Kidney (tissue), 22 donors: ENCODE measurements at places on chromosomes 6 and 20. TPM values are rescaled to one million over a fixed set of nuclear protein-coding genes. Genes with fewer than 3 reads are reported as not detected.

DNA sequence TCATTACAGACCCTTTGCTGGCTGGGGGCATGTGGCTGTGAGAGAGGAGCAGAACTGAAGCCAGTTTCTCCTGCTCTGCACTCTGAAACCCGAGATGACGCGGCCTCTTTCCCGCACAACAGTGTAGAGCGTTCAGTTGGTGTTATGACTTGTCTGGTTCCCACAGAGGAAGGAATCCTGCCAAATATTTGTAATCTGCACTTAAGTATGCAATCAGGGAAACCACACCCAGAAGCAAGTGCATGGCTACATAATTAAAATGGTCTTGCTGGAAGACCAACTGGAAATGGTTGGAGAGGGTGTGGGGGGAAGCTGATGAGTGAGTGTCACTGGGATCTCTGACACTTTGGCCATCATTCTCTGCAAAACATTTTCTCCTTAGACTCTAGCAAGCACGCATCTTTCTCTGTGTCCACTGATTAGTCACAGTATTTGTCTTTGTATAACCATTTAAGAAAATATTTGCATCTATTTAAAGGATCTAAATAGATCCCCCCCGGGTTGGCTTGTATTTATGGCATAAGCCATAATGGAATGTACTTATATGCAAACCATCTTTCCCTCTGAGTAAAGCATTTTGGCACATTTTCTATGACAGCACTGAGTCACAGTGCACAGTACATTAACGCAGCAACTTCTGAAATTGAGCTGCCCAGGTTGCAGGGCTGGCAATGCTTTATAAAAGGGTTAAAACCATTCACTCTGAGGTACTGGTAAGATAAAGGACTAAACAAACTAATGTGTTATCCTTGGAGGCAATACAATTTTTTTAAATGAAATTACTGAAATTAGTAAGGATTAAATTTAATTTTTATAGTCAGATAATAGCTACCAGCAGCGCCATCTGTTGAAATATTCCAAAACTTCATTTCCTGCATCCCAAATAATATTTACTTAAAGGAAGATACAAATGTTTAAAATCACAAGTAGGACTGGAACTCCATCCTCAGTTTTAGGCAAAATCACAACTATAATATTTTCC is 76.7 kb downstream of the FOXC1 start:
- peak; percentile 45 for DNase-seq

DNA sequence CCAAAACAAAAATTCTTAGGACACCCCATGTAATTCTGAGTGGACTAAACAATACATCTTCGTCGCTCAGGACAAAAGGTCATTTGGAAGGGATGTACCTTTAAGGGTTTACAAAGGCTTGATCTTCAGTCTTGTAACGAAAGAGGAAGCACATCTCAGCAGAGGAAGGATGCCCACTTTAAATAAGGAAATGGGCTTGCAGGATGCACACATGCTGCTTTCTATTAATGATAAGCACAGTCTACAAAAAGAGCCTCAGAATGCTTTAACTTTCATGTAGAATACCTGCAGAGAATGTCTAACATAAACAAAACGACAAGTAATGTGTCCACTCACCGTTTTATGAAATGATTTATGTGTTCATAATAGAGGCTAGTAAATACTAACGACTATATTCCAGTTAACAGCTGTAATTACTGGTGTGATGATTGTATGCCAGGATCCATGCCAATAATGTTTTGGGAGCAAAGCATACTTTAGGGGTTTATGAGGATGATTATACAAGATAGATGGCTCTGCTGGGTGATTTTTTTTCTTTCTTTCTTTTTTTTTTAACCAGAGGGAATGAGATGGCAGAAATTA is 216.9 kb downstream of the GMDS start:
- DNase-seq: no peak

MACROD2 gene
- total RNA-seq: 10.0 TPM

WFDC5 gene
- 1.0 TPM for total RNA-seq

PROKR2 gene
- total RNA-seq: not detected
